Right lung (tissue), 10 donors: ENCODE measurements at places on chromosomes 2 and 18. TPM values are rescaled to one million over a fixed set of nuclear protein-coding genes. Genes with fewer than 3 reads are reported as not detected.

Gene TTC27
- polyA plus RNA-seq: 25.7 TPM

Gene GRP
- polyA plus RNA-seq: 56.9 TPM

Gene TSPYL6
- polyA plus RNA-seq: 0.05 TPM

Gene CCT7
- polyA plus RNA-seq: 211 TPM

DNA sequence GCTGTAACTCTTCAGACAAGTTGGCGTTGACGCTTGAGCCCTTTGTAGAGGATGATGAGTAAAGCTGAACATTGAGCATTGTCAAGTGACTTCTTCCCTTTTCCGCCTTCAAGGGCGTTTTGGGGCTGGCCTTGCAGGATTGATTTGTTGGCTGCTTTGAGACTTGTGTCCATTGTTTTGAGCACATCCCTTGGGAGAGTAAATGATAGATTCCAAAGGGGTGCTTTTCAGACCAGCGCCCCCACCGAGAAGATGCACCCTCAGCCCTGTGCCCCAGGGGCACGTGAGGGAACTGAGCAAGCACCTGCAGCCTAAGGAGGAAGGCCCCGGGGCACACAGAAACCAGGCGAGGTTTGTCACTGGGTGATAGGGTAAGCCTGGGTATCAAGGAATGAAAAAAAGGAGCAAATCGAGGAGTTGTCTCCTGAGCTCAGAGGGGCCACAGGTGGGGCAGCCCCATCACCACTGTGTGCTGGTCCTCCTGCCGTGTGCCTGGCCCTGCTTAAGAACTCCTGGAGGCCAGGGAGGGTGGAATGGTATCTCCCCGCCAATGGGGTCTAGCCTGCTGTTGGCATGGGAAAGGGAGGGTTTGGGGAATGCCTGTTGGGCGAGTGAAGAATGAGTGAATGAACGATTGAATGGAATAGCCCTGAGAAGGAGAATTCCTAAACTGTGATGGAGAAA lies 64.0 kb downstream of the RAB31 start:
- no peak for DNase-seq

GRCh38 chr2:128390991-128391630 lies 72.4 kb upstream of the HS6ST1 start:
- no peak for DNase-seq

DNA sequence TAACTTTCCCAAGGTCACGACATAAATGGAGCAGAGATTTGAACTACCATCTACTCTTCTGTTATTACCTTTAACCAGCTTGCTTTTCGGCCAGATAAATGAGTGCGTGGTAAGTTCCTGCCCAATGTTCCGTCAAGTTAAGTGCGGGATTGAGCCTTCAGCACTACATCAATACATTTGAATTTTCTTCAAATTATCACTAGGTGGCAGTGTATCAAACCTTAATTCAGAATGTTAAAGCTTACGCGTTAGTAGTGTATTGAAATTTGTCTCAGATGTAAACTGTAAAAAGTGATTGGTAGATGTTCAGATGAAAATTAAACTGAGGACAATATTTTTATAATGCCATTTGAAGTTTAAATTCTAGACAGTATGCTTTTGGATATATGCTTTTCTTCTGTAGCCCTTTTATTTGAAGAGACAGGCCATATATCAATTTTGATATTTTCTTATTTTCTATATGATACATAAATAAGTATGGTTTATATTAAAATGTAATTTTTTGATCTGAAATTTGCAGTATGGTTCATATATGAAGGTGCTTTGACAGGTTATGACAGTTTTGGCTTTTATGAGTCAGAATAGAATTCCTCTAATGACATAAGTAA lies 681.3 kb downstream of the ADCYAP1 start:
- DNase-seq: peak; percentile 7

DNA sequence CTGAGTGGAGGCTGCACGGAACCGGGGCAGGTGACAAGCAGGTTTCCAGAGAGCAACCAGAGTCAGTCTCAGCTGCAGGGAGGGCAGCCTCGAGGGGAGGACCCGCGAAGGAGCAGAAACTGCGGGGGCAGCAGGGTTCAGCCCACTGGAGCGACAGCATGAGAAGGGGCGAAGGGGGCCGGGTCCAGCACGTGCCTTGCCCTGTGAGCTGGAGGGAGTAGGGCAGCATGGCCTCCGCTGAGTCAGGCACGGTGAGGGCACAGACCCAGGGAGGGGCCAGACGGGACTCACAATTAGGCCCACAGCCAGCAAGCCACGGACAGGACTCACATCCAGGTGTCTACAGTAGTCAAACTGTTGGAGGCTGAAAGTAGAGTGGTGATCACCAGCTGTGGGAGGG lies 22.7 kb upstream of the ATP9B start:
- DNase-seq: no peak

- no peak for DNase-seq
Observed at GRCh38 chr2:241991299-241991698, 121.8 kb downstream of the RTP5 start.
